ENCODE measurements at places on chromosomes 4 and X.
A peak's percentile ranks its signal among the peaks of the same experiment; 100 is the strongest.

- peak; percentile 69 for DNase-seq
Measured at GRCh38 chrX:102863735-102864134, 73.3 kb upstream of the RAB40AL start.

DNA sequence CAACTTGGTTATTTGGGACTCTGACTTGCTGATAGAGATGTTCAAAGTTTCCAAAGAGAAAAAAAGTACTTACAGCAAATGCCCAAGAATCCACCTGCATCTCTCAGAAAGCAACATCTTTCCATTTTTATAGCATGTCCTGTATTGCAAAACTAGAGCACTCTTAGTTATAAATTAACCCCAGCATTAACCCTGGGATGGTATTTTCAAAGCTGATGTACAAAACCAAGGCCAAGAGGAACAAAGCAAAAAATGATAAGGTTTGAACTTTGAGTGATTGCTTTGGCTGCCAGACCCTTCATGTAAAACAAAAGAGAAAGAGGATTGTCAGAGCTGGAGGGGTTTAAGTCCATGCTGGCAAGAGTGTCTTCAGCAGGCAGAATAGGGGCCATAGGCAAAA lies at the start of gene SERPINA7:
TSS of gene SERPINA7 (minus strand) at position 103 of the 400 bp plus-strand sequence. CDS start 1,669 bp downstream, outside the sequence.
- no peak for DNase-seq

- DNase-seq = peak; percentile 53
Measured at GRCh38 chrX:74383611-74384010, 37.7 kb upstream of the SLC16A2 start.

- no peak for DNase-seq
Measured at GRCh38 chrX:109040057-109040456, 303.7 kb upstream of the IRS4 start.

DNA sequence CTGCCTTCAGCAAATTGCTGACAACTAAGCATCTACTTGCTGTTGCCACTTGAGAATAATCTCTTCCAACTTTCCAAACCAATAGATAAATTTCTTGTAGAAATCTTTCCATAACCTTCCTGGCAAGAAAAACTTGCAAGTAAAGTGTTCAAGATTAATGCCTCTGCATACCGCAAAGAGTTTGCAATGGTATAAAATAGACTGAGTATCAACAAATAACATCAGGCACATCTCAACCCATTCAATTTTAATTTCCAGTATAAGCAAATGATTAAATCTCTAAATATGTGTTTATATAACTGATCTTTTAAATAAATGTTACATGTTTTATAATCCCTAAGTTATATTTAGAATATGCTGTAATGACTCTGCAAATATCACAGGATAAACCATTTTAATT lies 275.2 kb upstream of the AGA start:
- no peak for DNase-seq
